T-cell (primary cell): ENCODE measurements at places on chromosomes 4 and X.

DNA sequence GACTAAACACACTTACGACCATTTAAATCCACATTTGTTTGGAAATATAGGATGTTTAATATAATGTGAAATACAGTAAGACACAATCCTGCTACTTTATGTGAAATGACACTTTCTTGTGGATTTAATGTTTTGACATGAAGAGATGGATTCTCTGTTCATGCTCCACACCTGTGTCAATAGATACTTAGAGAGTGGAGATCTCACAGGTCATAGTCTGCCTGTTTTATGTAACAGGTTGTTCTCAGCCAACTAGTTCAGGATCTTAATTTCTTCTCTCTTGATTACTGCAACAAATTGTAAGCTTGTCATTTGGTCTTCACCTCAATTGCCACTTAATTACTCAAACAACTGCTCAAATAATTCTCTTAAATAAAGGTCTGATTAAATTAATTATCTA is 1621.2 kb downstream of the PCDH7 start:
- no peak for DNase-seq

- DNase-seq = no peak
Observed at GRCh38 chrX:39750256-39750790, 347.4 kb downstream of the BCOR start.

DNA sequence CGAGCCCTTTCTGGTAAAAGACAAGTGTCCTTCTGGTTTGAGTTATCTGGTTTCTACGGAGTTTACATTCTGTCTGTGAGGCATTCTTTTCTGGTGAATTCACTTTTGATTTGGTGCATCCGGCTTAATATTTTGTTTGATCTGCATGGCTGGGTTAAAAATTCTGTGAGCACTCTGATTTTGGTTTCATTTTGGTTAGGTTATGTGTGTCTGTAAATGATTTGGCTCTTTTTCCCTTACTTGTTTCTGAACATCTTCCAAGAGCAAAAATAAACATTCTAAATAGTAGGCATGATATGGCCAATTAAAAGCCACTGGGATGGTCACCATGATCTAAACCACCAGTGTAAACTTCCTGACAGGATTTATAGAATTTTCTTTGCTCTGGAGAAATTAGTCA is 85.7 kb upstream of the PTPN13 start:
- no peak for DNase-seq

GRCh38 chr4:71275004-71275403 is 63.8 kb upstream of the SLC4A4 start:
- DNase-seq = no peak

GRCh38 chr4:34261799-34262314 is 1982.5 kb downstream of the ARAP2 start:
- no peak for DNase-seq

GRCh38 chr4:16213121-16213520 is 13.2 kb downstream of the TAPT1 start:
- no peak for DNase-seq

DNA sequence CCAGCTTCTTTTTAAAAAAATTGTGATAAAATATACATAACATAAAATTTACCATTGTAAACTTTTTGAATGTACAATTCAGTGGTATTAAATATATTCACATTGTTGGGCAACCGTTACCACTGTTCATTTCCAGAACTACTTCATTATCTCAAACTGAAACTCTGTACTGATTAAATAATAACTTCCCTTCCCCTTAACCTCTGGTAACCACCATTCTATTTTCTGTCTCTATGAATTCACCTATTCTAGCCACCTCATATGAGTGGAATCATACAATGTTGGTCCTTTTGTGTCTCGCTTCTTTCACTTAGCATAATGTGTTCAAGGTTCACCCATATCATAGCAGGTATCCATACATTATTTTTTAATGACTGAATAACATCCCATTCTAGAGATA is 8.3 kb downstream of the GPR50 start:
- DNase-seq = no peak
